ENCODE measurements at places on chromosomes 4 and X.
A peak's percentile ranks its signal among the peaks of the same experiment; 100 is the strongest.

- DNase-seq, result no peak
Measured at GRCh38 chr4:158159054-158159717, 13.6 kb downstream of the GASK1B start.

DNA sequence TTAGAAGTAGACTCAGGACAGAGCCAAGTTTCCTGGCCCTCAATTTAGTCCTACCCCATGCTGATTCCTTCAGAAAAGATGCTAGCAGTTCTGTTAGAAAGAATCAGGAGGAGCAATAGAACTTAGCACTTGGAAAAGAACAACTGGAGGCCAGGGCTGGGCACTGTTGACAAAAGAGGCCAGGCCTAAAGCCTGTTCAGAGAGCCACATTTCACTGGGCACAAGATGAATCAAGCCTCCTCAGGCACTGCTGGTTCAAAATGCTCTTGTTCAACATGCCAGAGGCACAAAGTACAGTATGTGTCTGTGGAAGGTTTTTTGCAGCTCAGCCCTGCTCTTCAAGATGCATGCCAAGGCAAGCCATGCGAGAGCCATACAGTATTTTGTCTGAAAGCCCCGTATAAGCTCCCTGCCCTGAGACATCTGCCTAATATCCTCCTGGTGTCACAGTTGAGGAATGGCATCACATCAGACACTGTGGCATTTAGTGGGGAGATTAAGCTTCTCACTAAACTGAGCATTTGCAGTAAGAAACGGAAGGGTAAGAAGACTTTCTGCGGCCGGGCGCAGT lies 53.7 kb downstream of the RASL11B start:
- DNase-seq, result no peak

GRCh38 chr4:117324851-117325491 lies 239.6 kb upstream of the TRAM1L1 start:
- no peak for DNase-seq

DNA sequence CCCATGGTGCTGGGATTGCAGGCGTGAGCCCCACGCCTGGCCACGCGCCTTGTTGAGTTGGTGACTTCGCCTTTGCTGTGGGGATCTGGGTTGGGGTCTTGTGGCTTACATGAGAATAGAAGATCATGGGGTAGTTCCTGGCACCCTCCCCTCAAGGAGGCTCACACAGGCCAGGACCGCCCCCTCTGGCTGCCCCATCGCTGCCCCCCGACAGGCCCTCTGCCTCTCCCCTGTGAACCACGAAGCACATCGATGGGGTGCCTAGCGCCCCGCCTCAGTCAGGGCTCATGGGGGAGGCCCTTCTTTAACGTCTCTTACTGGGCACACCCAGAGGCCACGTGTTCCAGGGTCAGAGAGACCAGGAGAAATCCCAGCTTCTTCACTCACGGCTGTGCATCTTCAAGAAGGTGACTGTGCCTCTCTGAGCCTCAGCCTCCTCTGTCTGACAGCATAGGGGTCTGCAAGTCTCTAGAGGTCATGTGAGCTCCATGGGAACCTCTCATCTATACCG lies 23.6 kb upstream of the SPON2 start:
- no peak for DNase-seq

DNA sequence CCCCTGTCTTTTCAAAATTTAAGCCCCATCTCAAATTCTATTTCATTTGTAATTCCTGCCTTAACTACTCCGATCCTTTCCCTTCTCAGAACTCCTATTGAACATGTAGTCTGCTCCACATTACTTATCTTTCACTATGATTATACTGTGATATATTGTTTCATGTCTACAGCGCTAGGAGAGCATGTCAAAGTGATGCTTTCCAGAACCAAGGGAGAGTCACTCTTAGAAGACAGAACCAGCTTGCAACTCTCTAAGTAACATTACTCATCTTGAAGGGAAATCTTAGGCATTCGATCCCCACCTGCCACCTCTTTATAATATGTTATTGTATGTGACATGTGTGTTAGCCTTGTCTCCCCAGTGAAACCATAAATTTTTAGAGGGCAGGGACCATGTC lies 10.5 kb downstream of the EXOC1L start:
- DNase-seq, result no peak

GRCh38 chr4:156439576-156440200 lies 486.0 kb upstream of the CTSO start:
- DNase-seq, result no peak

DNA sequence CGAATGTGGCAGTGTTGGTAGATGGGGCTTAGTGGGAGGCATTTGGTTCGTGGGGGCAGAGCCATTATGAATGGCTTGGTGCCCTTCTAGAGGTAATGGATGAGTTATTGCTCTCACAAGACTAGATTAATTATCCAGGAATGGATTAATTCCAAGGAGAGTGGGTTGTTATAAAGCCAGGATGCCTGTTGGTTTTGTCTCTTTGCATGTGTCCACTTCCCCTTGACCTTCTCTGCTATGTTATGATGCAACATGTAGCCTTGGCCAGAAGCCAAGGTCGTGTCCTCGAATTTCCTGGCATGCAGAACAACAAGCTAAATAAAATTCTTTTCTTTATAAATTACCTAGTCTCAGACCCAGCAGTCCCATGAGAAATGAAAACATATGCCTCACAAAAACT lies 111.2 kb upstream of the PLS3 start:
- no peak for DNase-seq

DNA sequence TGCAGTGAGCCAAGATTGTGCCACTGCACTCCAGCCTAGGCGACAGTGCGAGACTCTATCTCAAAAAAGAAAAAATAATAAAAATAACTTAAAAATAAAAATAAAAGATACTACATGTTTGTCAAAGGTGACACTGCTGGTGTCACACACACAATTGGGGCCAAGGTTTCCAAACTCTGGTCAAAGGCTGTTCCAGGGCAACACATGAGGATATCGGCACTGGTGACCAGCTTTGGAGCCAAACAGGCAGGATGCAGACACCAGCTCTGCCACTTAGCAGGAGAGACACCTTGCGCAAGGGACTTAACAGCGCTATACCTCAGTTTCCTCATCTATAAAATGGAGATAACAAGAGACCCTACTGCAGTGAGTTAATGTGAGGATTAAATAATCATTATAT lies 52.3 kb downstream of the CD99L2 start:
- no peak for DNase-seq

DNA sequence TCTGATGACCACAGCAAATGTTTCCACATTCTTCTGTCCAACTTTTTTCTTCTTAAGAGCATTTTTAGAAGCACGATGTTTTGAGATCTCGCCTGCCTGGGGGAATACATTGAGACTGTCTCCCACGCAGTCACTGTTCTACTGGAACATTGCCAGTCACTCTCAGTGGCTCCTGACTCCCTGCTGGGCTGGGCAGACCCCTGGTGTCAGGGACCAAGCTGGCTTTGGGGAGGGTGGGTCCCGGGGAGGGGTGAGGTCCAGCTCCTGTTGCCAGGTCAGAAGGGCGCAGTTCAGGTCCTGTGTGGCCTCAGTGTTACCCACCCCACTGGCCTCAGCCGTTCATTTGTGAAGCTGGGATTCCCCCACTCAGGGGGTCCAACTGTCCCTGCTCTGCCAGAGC lies 18.9 kb upstream of the ABLIM2 start:
- DNase-seq, result no peak

- no peak for DNase-seq
Measured at GRCh38 chr4:159607809-159608208, 504.9 kb downstream of the RAPGEF2 start.

DNA sequence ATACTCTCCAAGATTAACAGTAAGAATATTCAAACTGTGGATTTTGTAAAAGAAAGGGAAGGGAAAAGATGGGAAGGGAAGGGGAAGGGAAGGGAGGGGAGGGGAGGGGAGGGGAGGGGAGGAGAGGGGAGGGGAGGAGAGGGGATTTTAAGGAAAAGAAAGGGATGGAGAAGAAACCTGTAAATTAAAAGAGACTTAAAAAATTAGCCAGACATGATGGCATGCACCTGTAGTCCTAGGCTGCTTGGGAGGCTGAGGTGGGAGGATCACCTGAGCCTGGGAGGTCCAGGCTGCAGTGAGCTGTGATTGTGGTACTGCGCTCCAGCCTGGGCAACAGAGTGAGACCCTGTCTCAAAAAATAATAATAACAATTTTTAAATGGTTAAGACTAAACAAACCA lies 83.7 kb downstream of the USP46 start:
- DNase-seq, result no peak

- no peak for DNase-seq
Measured at GRCh38 chr4:159271856-159272255, 169.0 kb downstream of the RAPGEF2 start.

GRCh38 chr4:171710743-171711142 lies 102.5 kb upstream of the GALNTL6 start:
- DNase-seq, result no peak

- DNase-seq, result no peak
Measured at GRCh38 chr4:41883988-41884734, 51.1 kb upstream of the TMEM33 start.

GRCh38 chr4:102610476-102610875 lies 109.3 kb downstream of the NFKB1 start:
- DNase-seq, result no peak

- DNase-seq, result no peak
Measured at GRCh38 chr4:66640233-66640990, 904.9 kb downstream of the CENPC start.

GRCh38 chr4:14607001-14607400 lies 395.3 kb upstream of the CPEB2 start:
- no peak for DNase-seq

DNA sequence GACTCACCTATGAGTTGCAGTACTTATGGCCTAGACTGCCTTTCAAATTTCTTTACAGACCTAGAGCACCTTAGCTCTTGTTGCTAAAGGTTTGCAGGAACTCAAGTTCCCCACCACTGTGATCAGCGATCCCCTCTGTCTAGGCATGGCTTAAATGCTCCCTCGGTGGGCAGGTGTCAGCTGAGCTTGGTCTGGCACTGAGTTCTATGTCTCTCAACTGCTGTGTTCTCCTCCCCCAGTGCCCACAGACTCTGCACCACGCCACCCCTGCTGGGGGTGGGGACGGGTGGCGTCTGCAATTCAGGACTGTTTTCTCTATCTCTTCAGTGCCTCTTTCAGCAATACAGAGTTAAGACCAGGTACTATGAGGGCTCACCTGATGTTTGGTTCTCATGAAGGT lies 30.5 kb downstream of the TMEM271 start:
- DNase-seq, result no peak

- no peak for DNase-seq
Measured at GRCh38 chr4:1623821-1624518, 60.1 kb downstream of the FAM53A start.

DNA sequence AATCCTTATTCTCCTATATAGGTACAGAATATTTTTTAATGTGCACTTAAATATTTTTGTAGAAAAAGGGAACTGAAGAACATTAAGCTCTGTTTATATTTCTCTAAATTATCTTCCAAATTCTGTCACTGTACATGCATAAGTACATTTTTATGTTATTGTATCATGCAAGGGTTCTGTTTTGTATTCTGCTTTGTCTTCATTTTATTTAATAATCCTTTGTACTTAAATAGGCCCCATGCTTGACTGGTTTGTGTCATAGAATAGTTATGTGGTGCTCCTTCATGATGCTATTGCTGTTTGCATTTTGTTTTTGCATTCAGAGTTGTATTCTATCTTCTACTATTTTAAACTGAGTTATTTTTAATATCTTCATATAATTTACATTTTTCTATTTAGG lies 111.9 kb upstream of the EDNRA start:
- no peak for DNase-seq

DNA sequence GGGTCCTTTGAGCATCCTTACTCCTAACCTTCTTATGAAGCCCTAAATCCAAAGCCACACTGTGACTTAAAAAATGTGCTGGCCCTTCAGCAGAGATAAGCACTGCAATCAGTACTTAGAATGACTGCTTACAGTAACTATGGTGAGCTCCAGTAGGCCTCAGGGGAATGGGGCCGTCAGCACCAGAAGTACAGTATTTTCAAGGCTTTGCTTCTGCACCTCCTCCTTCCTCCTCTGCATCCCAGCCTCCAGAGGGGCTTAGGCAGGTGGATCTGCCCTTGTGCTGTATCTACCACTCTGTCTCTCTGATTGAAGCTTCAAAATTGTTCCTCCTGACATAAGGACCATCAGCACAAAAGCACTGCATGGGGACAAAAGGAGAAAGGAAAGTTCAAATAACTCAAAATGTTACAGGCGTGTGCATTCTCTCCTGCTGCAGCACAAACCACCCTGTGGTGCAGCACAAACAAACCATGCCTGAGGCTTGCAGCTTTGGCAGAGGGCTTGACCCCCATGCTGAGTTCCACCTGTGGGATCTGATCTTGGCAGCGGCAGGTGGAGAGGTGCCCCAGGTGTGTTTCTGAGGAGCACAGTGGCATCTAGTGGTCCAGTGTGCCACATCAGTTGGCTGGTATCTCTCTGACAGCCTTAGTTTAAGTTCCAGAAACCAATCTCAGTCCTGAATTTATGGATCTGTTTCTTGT lies 164.7 kb downstream of the SOWAHB start:
- no peak for DNase-seq

DNA sequence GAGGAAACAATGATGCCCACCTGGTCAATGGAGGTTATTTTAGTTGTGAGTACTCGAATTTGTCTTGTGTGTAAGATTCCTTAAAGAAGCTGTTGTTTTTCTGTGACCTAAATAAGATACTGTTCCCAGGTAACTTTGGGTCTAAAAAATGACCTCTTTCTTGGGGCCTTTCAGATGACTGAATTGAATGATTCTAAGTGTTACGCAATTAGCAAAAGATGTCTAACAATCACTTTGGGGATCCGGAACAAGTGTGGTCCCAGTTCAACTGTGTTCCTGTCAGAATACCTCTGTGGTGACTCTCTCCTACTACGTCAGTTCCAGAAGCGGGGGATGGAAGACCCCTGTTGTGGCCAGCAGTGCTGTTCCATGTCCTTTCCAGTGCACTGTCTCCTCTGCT lies 99.4 kb downstream of the FRAS1 start:
- DNase-seq, result no peak

- no peak for DNase-seq
Measured at GRCh38 chrX:136192839-136193414, 45.6 kb downstream of the FHL1 start.

DNA sequence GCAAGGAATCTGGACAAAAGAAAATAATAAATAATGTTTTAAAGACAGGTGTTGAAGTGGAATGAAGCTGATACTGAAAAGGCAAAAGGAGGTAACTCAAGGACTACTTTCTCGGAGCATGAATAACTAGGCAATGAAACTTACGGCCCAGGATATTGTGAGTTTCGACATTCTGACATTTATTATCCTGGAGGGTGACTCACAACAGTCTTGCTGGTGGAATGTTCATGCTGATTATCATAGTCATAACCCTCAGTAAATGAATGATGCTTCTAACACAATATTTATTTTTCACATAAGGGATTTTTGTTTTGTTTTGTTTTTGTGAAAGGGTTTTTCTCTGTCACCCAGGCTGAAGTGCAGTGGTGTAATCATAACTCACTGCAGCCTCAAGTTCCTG lies 147.0 kb upstream of the HPGD start:
- DNase-seq, result no peak

- DNase-seq, result no peak
Measured at GRCh38 chr4:165077034-165077578, 23.4 kb downstream of the TRIM75 start.

GRCh38 chrX:25158635-25159034 lies 142.9 kb upstream of the ARX start:
- DNase-seq, result no peak

GRCh38 chr4:6688879-6689505 lies 4.7 kb upstream of the S100P start:
- peak; percentile 65 for DNase-seq

- DNase-seq, result no peak
Measured at GRCh38 chrX:34918856-34919255, 23.7 kb upstream of the FAM47B start.
